ENCODE measurements at places on chromosomes 2 and 18. TPM values are rescaled to one million over a fixed set of nuclear protein-coding genes. Genes with fewer than 3 reads are reported as not detected.

DNA sequence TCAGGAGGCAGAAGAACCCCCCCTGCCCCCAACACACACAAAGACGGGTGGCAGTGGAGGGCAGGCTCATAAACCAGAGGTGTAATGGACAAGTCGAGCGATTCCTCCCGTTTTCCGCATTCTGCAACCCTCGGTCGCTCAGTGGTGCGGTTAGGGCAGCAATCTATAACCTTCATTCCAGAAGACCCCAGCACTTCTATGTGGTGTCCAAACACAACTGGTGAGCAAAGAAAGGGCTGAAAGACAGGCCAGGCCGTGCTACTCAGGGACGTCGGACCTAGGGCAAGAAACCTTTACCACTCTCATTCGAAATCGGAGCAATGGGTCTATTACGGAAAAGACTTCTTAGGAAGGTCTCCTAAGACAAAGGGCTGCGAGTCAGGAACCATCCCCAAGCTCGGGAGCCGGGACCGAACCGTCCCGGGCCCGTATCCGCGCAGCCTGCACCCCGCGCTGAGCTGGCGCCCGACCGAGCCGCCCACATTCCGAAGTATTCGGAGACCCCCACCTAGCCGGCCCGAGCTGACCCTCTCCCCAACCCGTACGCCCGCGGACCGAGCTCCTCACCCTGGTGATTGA lies 568 bp downstream of the ARL5A start:
- no peak for DNase-seq

GRCh38 chr2:239377591-239377990 lies 23.2 kb downstream of the HDAC4 start:
- no peak for DNase-seq

DNA sequence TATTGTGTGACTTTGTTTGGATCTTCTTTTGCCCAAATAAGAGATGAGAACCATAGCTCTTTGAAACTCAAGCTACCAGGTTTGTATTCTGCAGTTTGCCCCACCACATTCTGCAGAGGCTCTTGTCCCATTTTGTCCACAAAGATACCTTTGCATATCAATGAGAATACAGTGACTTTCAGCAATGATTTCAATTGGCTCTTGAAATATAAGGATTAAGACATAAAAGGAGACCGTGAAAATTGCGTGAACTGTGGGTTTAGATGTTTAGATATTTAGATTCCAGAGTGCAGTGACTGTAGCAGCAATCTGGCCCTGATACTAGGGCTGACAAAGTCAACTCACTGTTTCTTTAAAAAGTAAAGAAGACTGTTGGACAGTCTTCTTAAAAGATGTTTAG lies 146.6 kb upstream of the SP5 start:
- no peak for DNase-seq

DNA sequence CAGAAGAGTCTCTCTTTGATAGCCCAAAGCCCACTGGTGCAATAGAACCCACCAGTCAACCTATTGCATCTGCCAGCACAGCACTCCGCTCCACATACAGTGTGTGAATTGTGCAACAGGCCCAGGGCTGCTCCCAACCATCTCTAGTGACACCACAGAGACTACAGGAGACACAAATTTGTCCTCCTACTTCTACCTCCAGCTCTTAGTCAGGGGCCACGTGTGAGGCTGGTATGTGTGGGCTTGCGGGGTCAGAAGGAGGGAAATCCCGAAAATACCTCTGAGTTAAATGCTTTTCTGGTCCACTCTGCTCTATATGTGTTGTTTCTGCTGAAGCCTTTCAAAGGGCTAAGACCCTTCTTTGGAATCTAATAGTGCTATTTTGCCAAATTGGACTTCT lies 18.0 kb downstream of the DGUOK start:
- DNase-seq: no peak

DNA sequence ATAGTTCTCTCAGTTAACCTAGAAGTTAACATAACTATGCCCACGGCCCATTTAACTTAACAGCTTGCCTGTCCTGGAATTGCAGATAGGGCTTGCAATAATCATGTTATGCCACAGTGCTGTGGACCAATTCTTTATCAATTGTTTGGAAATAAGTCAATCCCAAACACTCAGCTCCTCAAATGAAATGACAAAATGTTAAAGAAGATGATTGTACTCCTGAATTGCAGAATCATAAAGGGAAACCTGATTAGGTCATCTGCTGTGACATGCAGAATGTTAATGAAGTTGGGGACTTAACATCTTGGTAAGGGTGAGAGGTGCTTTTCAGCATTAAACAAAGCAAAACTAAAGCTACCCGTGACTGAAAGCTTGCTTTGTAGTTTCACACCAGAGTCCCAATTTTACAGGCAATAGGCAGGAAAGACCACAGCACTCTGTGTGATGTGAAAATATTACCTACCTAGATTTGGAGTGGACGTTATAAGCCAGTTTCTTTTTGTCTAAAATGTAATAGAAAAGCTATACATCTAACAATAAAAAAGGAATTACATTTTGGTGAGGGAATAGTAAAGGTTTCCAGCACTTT lies 364.0 kb downstream of the GPD2 start:
- DNase-seq: no peak

- no peak for DNase-seq
Observed at GRCh38 chr2:152375174-152375573, 40.2 kb downstream of the FMNL2 start.

DNA sequence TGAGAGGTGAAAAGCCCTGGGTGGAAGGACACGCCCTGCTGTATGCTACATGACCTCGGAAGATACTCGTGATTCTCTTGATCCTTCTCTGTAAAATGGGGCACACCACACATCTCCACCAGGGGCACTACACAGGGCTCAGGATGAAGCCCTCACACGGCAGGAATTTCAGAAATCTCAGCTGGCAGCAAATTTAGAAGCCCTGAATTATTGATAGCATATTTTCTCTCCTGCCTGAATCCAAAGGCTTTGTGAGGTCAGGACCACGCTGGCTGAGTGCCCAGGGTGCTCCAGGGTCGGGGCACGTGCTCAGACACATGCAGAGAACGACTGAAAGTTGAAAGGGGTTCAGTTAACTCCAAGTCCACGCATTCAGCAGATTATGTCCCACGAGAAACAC lies 42.1 kb upstream of the GALR1 start:
- DNase-seq: no peak

The RBM43 gene
- 14.7 TPM for total RNA-seq

All from urinary bladder (tissue), 4 donors.